NCI-H524 treated with DMSO at 0.1 percent for 48 hours (cell line): ENCODE measurements at places on chromosomes 3 and 15.

- no peak for DNase-seq
These were observed 73.6 kb upstream of the CGNL1 start for GRCh38 chr15:57302640-57303257.

- no peak for DNase-seq
These were observed 37.4 kb upstream of the VEPH1 start for GRCh38 chr3:157540656-157541055.

- DNase-seq, result no peak
These were observed 54.3 kb downstream of the IL20RB start for GRCh38 chr3:137012097-137012501.

GRCh38 chr3:12235691-12236090 is 53.2 kb upstream of the PPARG start:
- DNase-seq, result no peak
